ENCODE measurements at places on chromosomes 3 and 15.

DNA sequence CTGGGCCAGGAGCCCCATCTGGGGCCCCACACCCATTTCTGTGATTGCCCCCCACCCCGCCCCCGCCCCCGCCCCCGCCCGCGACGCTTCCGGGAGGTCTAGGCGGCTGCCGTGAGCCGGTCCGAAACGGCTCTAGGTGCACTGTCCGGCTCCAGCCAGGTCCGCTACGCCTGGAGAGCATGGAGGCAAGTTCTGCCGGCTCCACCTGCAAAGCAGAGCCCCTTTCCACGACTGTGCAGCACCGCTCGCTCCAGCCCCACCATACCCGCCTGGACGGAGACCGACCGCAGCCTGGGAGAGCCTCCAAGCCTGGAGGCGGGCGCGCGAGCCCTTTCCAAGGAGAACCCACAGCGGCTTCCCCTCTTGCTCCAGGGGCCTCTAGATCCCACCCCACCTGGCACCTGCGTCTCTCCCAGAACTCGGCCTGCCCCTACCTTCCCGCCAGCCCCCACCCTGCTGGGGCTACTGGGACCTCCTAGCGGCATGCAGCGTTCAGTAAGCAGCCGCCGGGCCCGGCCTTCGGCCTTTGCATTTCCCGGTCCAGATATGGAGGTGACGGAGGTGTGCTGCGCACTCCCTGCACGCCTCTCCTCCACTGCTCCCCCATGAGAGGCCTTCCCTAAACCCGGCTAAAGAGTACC is 66.2 kb downstream of the KLF13 start:
- DNase-seq, result no peak

DNA sequence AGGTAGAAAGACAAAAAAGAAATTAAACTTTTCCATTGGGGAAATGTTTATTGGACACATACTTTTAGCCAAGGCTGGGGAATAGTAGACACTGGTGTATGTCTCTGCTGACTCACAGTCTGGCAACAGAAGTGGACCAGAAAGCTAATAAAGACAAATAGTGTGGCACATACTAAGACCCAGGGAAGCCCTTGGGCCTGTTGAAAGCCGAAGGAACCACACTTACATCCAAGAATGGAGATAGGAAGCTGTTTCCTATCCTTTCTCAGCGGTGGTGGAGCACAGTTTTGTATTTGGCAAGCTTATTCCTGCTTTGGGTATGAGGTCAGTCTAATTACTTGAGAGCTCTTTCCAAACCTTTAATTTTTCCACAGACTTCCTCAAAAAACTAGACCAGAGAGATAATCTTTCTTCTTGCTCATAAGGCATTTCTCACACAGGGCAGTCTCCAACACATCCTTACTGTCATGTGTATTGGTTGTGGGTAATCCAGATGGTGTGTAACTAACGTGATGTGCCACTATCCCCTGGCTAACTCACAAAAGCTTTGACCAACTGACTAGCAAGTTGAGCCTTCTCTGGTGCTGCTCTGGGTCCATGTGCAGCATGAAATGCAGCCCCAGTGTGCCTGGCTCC is 279.1 kb upstream of the IGF1R start:
- no peak for DNase-seq

- no peak for DNase-seq
Observed at GRCh38 chr15:66130496-66131034, 123.0 kb downstream of the MEGF11 start.

DNA sequence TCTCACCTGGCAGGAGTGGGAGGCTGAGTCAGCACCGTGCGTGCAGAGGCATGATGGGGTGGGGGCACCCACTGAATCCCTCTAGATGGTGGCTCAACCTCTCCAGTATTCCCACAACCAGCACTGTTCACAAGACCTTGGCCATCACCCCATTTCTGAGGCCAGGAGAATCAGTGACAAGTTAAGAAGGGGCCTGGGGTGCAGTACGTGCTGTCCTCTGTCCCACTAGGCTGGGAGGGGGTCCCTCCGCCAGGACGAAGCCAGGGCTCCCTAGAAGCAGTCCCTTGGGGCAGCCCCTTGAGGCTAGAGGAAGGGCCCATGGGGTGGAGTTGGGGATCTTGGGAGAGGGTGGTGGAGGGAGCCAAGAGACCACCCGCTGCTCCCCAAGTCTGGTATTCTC is 4.8 kb downstream of the MYL3 start:
- no peak for DNase-seq

DNA sequence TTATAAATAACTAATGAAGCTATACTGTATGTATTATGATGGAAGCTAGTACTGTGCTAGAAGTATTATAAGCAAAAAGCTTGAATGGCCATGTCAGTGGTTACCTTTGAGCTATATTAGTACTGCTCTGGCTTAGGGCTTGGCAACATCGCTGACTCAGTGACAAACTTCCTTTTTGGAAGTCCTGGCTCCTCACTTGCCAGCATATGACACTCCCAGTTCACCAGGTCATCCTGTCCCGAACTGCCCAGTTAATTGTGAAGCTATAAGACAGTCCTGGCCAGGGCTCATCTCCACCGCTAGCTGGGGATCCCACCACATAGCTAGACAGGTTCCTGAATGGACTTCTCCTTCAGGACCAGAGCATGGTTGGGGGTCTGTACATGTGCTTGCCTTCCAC is 31.9 kb downstream of the RAB8B start:
- no peak for DNase-seq

DNA sequence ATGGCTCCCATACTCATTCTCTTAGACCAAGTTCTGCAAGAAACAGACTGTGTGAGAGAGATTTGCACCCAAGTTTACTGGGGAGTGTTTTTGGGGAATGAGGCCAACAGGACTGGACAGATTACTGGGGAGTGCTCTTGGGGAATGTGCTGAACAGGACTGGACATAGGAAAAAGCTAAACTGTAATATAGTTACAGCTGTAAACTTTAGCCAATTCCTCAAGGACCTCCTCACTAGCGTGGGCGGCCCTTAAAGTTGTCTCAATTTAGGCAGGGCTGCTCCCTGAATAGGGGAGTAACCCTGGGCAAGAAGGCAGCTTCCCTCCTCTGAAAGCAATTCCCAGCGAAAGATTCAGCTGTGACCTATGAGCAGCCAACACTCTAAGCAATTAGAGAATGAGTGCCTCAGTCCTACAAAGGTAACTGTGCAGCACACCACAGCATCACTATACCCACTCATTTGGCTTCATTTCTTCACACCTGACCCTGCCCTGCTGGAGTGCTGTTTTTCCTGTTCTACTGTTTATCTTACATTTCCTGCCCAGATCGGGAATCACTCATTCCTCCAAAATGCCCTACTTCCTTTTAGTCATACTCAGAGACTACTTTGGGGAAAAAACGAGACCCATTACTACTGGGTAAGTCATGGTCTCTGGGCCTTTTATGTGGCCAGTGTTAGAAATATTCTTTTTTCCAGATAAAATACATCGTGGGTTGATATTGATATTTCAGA is 41.3 kb upstream of the TRIM42 start:
- DNase-seq, result no peak

- no peak for DNase-seq
Observed at GRCh38 chr3:195802795-195803194, 8.9 kb downstream of the MUC4 start.

DNA sequence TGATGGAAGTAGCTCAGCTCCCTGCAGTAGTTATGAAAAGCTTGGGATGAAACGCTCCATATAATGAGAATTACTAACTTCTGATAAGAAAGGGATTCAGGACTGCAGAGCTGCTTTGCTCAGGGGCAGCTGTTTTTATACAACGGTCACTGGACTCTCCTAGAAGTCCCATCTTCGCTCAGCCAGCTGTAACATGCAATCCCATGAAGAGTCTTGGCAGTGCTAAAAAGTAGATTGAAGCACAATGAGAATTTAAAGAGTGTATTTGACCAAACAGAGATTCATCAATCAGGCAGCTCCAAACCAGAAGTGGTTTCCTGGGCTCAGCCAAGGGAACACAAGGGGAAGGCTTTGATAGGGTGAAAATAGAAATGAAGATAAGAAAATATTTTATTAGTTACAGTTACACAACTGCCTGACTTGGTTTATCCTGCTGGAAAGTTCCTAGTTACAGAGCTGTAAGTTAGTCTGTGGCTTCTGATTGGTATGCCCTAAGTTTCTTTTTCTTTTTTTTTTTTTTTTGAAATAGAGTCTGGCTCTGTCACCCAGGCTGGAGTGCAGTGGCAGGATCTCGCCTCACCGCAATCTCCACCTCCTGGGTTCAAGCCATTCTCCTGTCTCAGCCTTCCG is 24.1 kb downstream of the SIDT1 start:
- no peak for DNase-seq

DNA sequence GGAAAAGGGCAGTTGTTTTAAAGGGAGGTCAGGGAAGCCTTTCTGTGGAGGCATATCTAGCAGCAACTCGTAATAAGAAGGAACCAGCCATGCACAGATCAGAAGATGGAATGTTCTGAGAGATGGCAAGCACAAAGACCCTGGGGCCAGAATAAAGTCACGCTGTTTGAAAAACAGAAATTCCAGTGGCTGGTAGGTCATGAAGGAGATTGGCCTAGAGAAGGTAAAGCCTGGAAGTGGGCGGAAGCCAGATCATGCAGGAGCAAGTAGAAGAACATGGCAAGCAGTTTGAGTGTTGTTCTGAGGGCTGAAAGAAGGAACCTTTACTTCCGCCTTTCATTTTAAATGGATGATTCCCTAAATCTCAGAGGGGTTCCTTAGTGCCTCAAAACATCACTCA is 208.1 kb upstream of the PPP2R3A start:
- no peak for DNase-seq

DNA sequence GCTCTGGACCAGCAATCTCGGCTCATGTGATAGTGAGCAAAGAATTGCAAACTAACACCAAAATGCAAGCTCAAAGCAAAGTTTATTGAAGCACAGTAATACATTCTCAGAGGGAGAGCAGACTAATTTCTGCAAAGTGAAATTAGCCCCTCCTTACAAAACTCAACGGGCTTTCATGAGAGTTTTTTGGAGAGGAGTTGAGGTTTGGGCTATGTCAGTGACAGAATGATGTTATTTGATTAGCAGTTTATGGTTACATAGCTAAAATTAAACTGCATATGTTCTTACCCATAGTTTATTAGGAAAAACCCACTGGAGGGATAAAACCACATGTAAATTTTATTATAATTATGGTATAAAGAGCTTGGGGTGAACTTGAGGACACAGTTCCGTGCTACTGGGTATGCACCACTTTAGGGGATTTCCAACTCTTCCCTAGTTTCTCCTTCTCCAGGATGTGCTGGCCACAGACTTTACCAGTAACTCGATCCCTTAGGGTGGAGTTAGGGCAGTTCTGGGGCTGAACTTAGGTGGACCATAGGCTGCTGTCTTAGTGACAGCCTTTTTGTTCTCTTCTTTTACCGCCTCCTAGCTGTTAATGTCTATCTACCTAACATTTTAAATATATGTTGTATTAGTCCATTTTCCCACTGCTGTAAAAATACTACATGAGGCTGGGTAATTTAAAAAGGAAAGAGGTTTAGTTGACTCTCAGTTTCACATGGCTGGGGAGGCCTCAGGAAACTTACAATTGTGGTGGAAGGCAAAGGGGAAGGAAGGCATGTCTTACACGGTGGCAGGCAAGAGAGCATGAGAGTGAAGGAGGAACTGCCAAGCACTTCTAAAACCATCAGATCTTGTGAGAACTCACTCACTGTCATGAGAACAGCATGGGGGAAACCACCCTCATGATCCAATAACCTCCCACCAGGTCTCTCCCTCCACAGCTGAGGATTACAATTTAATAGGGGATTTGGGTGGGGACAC is 8.9 kb upstream of the AADACL2 start:
- no peak for DNase-seq

DNA sequence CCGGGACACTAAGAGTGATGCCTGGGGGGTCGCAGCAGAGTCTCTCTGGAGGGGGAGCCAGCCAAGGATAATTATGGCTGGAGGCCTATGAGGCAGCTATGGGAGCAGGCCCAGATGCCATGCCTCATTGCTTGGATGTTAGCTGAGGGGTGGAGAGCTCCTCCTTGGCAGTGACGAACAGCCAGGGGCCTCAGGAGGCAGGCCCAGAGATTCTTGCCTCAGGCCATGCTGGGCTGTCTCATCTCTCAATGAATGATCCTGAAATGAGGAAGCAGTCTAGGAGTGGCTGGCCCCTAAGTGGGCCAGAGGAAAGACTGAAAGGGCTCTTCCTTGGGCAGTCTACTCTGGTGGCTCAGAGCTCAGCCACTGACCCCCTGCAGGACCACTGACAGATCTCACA is 21.3 kb downstream of the KIF9 start:
- no peak for DNase-seq

DNA sequence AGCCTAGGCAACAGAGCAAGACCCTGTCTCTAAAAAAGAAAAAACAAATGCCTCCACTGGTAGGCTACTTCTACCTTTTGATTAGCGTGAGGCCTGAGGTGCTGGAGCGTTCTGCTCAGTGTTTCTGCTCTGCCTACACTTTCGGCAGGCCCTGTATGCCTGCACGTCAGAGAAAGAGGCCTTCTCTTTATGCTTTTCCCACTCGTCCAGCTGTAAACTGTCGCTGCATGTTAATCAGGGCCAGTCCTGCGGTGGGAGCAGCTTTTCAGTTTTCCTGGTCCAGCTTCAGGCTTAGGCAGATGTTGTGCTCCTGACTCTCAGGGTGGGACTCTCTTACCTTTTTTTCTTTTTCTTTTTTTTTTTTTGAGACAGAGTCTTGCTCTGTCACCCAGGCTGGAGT is 25.3 kb downstream of the CSPG5 start:
- no peak for DNase-seq

GRCh38 chr3:140736863-140737460 is 59.1 kb downstream of the TRIM42 start:
- no peak for DNase-seq

DNA sequence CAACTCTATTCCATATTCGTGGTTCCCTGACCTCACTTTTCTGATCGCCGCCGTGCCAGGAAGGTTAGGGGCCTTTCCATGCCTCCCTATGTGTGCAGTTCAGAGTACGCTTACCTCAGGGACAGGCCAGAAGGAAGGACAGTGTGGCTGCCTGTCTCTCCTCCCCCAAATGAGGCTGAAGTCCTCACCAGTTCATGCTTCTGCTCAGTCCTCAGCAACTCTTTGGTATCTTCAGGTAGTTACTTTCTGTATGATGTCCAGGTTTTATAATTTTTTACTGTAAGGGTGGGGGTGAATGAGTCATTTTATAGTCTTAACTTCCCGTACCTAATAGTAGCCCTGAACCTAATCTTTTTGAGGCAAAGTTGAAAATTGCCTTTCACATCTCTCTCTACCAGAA is 98.7 kb downstream of the VPS8 start:
- DNase-seq, result no peak

- no peak for DNase-seq
Observed at GRCh38 chr15:62306851-62307504, 141.9 kb upstream of the C2CD4B start.

- DNase-seq, result no peak
Observed at GRCh38 chr3:31035681-31036080, 141.2 kb upstream of the GADL1 start.

DNA sequence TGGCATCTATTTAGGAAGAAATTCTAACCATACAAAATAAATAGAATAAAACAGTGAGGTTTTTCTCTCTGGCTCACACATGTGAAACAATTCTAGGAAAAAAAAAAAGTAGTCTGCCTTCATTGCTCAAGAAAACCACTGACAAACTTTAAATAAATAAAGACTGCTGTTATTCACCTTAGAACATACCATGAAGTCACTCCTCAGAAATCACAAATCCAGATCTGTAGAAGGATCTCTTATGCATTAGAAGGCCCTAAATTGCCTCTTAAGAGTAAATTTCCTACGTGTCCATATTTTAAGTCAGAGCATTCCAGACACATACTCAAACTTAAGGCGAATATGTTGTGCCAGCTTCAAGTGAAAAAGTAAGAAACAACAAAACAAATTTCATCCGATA is 217.3 kb downstream of the ZIC4 start:
- DNase-seq, result no peak

GRCh38 chr15:39851500-39852092 is 68.5 kb downstream of the GPR176 start:
- no peak for DNase-seq

GRCh38 chr3:11510001-11510340 is 133.7 kb downstream of the VGLL4 start:
- no peak for DNase-seq
